ENCODE measurements at places on chromosomes 1 and 21.

- no peak for DNase-seq
Measured at GRCh38 chr1:99635664-99636063, 10.2 kb upstream of the PALMD start.

- no peak for DNase-seq
Measured at GRCh38 chr1:114671011-114671938, 1.4 kb upstream of the DENND2C start.

DNA sequence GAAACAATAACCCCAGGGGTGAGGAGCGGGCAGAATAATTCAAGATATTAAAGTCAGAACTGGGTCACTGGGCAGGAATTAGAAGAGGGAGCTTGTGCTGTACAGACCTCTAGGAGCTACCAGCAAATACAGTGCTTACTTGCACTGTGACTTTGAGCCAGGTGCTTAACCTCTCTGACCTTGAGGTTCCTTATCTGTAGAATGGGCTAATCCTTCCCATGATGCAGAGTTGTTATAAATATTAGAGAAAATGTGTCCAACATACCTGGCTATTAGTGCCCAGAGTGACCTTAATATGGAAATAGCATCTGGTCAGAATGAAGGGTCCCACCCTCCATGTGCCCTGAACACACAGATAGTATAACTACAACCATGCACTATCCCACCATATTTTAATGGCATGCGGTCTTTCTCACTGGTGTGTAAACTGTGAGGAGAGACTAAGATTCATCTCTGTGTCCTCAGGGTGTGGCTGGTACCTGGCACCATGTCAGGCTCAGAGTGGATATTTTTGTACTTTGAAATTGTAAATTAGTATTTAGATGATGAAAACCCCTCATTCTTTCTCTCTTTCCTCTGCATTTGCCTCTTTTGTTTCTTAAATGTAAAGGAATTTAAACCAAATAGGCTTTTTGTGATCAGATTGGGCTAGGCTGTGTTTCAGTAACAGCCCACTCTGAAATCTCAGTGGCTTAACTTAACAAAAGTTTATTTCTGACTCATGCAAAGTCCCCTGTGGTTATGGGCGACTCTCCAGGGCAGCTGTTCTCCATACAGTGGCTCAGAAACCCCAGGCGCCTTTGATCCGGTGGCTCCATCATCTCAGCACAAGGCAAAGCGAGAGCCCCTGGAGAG lies 60.0 kb upstream of the ROR1 start:
- DNase-seq, result peak; percentile 68

DNA sequence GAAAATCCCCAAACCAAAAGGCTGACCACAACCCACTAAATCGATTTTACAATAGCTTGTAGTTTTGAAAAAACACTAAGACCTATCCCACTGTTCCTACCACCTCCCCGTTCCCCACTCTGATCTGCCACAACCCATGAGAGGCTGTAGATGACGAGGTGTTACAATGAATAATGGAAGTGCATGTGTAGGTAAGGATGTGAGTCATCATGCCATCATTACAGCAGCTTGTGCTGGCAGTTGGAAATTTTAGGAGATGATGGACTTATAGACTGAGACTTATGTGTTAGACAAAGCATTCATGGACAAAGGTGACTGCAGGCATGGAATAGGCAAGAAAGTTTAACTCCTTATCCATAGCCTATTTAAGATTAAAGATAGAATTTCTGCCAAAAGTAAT lies 184.7 kb upstream of the CACYBP start:
- no peak for DNase-seq

- no peak for DNase-seq
Measured at GRCh38 chr21:34270411-34270810, 93.4 kb upstream of the KCNE2 start.

- no peak for DNase-seq
Measured at GRCh38 chr1:3434406-3435110, 19.9 kb upstream of the ARHGEF16 start.

DNA sequence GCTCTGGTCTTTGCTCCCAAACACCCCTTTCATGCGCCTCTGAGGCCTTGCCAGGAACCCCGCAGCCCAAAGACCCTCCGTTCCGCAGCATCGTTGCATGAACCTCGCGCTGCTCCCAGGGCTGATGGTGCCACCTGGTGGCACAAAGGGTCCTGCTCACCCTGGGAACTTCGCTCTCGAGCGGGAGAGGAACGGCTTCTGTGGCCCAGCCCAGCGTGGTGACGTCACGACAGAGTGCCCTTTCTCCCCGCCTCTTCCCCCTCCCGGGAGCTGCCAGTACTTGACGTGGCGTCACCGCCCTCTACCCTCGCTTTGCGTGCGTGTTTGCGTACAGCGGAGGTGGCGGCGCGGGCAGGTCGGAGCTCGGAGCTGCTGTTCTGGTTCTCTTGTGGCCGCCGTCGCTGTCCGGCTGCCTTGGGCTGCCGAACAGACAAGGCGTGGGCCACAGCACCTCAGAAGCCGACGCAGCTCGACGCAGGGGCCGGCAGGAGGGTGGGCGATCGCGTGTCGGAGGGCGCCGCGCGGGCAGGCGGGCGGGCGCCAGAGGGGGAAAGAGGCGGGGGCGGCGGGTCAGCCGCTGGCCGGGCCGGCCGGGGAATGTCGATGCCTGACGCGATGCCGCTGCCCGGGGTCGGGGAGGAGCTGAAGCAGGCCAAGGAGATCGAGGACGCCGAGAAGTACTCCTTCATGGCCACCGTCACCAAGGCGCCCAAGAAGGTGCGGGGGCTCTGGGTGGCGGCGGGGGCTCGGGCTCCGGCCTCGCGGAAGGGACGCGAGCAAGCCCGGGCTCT lies at the start of gene AHCYL1:
TSS of gene AHCYL1 (plus strand) at position 310 of the 791 bp plus-strand sequence. CDS start at position 598, 288 bp downstream.
- DNase-seq, result peak; percentile 98

GRCh38 chr21:32653326-32653901 lies 41.2 kb upstream of the CFAP298 start:
- no peak for DNase-seq

DNA sequence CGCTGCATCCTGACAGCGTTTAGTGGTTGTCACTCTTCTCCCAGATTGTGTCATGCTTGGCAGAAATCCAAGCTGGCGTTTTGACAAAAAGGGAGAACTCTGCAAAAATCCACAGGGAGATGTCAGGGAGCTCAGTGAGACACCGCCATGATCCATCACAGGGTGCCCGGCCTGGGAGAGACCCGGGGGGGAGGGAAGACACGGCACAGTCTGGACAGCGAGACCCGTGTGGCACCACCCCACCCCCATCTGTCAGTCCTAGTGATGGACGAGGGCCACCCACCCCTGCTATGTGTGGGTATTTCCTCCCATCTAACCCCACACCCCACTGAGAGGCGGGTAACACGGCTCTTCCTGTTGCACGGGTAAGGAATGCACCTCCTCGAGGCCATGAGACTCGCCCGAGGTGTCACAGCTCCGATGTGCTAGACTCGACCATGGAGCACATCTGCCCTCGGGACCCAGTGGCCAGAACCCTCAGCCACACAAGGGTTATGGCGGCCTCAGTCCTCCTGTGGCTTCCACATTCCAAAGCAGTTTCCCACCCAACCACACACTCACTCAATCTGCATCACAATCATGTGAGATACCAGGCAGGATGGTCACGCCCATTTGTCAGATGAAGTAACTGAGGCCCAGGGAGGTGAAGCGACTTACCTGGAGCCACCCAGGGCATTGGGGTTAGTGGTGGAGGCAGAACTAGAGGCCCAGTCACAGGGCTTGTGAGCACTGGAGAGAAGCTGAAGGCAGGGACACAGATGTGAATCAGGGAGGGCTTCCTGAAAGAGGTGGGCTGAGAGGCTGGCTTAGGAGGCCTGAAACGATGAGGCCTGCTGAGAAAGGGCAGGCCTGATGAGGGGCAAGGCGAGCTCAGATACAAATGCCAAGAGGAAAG lies 688.5 kb downstream of the MATN1 start:
- DNase-seq, result no peak

DNA sequence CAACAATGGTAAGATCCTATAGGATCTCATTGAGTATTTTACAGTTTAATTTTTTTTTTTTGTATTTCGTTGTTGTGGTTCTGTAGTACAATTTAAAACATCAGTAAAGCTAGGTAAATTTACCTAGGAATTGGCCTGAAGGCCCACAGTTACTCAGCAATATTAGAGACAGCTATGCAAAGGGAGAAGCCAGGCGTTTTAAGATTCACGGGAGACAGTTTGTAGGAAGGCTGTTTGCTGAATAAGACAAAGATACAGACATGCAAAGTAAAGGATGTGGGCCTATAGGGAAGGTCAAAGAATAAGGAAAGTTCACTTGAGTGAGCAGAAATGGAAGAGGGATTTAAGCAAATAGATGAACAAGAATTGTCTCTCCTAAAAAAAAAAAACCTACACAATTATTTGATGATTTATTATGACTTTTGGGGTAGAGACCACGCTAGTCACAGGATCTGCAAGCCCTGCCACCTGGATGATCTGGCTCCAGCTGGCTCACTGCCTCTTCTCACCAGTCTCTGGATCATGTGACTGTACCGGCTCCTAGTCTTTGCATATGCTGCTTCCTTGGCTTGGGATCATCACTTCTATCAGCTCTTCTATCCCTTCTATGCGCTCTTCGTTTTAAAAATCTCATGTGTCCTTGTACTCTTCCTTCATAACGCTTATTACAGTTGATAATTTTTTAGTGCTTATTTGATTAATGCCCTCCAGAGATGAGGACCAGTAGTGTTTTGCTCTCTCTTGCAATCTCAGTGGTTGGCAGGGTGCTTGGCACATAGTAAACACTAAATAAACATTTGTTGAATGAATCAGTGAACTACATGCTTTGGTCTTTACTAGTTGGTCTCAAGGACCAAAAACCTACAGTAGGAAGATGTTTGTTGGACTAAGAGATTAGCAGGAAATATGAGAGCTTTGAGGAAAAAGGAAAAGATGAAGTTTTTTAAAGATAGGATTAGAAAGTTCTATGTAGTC lies 14.1 kb downstream of the DYRK1A start:
- DNase-seq, result no peak
